ENCODE measurements at places on chromosomes 5 and 9.
A peak's percentile ranks its signal among the peaks of the same experiment; 100 is the strongest.

DNA sequence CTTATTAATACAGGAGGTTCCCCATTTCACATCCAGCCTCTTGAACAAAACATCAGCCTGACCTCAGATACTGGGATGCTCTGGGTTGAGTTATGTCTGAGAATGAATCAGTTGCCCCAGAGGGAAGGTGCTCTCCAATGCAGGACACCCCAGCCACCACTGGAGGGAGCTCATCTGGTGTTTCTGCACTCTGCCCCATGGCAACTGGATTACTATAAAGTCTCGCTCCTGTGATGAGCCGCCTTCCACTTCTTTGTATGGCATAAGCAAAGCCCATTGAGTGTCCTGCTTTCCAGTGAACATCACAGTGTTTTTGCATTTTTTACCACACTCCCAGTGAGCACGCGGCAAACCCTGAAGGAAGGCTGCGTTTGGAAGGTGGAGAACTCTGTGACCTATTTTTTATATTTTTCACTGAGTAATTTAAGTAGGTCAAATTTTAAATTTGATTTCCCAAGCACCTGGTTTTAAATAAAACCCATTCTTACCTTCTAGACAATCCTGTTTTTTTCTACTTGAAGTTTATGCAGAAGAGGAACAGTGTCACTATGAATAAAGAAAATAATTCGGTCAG is 176.9 kb upstream of the WWC1 start:
- DNase-seq: no peak

- DNase-seq: no peak
Measured at GRCh38 chr9:105531530-105531929, 26.4 kb upstream of the FKTN start.

DNA sequence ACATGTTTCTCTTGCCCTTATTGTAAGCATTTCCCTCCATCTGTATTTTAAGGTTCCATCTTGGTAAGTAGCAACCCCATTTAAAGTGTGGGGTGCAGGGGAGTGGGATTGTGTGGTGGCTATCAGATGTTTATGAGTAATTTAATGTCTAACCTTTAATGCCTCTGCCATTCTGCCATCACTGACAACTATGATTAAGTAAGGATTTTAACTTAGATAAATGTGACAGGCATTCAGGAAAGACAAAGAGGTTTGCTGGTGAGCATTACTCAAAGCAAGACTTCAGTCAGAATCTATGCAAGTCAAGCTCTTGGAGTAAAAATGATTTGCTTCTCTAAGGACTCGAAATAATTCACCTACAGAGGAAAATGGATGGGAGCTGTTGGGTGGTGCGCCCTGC is 143.0 kb downstream of the NXNL2 start:
- DNase-seq: no peak

- no peak for DNase-seq
Measured at GRCh38 chr9:16769291-16769690, 101.2 kb downstream of the BNC2 start.

DNA sequence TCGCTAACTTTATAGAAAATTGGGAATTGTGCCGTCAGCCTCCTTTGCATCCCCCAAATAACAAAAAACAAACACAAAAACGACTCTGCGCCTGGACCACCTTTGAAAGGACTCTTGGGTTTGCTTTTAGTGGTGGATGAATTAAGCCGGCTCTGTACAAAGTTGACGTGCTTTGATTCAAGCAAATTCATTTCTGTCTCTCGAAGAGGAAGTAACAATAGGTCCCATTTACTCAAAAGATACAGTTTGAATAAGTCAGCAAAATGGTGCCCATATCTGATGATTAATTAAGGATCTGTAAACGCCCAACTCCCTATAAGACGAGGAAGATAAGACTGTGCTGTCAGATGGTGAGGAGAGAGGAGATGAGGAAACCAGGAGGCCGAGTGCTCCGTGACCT is 67.8 kb downstream of the AK8 start:
- DNase-seq: no peak

- DNase-seq: no peak
Measured at GRCh38 chr9:120929229-120929791, 2.7 kb upstream of the TRAF1 start.

GRCh38 chr5:68519143-68519542 is 303.6 kb downstream of the PIK3R1 start:
- DNase-seq: no peak

- no peak for DNase-seq
Measured at GRCh38 chr5:34742061-34742460, 85.9 kb downstream of the RAI14 start.

GRCh38 chr5:56143373-56143714 is 89.8 kb downstream of the ANKRD55 start:
- DNase-seq: no peak

DNA sequence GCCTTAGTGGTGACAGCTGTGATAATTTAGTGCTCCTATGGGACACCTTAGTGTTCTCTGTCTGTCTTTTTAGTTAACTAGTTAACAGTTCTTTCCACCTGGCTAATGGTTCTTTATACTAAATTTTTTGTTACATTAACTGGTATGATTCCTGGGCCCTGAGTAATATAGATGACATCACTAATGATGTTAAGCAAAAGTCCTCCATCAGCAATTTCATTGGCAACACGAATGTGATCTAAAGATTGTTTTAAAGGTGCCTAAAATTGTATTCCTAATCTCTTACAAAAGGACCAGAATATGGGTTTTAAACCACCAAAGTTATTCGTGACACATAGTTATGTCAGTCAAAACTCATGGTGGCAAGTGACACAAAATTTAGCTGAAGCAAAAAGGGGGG is 235.3 kb downstream of the TENT4A start:
- no peak for DNase-seq

DNA sequence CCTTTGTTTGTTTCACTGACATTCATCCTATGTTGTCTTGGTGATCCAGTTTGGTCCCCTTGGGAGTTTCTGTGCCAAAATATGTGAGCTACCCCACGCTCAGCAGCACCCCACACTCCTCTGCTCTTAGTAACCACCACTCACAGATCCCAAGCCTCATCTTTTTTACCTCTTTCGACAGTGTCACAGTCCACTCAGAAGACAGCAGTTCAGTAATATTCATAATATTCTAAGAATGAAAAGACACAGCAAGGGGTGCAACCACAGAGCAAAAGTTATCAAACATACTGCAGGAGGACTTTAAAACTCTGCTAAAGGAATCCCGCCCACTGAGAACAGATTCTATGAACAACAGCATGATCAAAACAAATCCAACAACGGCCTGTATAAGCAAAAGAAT is 28.2 kb downstream of the RNF130 start:
- DNase-seq: no peak

- no peak for DNase-seq
Measured at GRCh38 chr5:138843316-138844124, 31.6 kb downstream of the LRRTM2 start.

- no peak for DNase-seq
Measured at GRCh38 chr5:147796556-147797308, 14.2 kb upstream of the JAKMIP2 start.

DNA sequence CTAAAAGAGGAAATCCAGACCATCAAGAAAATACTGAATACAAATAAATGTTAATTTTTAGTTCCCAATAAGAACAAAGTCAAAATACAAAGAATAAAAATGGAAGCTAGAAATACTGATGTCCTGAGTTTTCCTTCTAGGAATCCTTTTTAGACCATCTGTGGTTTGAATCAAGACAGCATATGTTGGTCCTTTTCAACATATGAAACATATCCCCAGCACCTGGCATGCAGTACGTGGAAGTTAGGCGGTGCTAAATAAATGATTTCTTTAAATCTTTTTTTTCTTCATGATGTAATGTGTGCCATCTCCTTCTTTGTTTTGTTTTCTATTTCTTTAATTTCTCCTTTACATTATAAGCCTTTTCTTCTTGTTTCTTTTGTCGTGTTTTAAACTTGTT is 34.0 kb downstream of the KIAA1958 start:
- no peak for DNase-seq

DNA sequence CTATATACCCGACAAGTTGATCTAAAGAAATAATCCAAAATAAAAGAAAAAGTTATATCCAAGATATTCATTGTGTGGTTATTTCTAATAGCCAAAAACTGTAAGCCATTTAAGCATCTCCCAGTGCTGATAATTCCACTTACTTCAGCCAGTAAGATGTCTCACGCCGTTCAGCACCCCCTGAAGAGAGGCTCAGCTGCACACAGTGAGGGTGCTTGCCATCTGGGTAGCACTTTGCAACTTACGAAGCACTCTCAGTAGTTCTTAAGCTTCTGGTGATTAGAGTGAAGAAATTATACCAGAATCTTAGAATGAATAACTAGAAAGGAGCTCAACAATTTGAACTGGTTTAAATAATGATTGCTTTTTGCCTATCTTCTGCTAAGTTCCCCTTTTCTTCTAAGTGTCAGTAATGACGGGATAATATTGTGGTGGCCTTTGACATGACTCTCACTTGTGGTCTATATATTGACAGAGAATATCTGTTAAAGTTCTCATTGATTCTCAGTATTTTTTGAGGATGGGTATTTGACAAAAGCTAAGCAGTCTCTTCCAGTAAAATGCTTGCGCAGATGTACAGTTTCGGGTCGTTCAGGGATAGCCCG is 26.2 kb upstream of the LTC4S start:
- DNase-seq: no peak

DNA sequence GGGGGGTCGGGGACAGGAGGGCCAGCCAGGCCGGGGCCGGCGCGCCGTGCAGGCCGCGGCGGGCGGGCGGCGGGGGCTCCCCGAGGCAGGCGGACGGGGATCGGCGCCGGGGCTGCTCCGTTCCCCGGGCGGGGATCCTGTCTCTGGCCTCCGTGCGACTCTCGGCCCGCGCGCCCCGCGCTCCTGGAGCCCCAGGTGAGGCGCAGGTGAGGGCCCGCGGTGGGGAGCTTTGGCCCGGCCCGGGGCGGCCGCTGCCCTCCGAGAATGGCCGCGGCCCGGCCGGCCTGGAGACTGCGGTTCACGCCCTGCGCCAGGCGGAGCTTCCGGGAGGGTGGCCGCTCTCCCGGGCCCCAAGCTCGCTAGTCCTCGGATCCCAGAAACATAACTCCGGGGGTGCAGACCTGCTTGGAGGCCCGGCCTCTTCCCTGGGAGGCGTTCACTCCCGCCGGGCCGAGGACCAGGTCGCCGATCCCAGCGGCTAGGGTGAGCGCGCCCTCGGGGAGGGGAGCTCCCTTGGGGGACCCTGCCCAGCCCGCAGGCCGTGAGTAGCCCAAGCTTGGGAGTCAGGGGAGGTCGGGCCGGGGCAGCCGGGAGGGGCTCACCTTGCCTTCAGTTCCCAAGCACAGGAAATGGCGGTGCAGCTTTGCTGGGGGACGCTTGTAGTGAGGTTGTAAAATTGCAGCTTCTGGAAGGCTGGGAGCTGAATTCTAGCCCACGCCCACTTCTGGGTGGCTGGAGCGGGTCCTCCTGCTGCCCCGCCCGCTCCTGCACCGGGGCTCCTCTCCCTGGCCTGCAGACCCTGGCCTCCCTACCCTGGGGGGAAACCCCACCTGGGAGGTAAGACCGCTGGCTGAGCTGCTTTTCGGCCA is 723 bp downstream of the PPP1R26 start:
- peak; percentile 69 for DNase-seq

DNA sequence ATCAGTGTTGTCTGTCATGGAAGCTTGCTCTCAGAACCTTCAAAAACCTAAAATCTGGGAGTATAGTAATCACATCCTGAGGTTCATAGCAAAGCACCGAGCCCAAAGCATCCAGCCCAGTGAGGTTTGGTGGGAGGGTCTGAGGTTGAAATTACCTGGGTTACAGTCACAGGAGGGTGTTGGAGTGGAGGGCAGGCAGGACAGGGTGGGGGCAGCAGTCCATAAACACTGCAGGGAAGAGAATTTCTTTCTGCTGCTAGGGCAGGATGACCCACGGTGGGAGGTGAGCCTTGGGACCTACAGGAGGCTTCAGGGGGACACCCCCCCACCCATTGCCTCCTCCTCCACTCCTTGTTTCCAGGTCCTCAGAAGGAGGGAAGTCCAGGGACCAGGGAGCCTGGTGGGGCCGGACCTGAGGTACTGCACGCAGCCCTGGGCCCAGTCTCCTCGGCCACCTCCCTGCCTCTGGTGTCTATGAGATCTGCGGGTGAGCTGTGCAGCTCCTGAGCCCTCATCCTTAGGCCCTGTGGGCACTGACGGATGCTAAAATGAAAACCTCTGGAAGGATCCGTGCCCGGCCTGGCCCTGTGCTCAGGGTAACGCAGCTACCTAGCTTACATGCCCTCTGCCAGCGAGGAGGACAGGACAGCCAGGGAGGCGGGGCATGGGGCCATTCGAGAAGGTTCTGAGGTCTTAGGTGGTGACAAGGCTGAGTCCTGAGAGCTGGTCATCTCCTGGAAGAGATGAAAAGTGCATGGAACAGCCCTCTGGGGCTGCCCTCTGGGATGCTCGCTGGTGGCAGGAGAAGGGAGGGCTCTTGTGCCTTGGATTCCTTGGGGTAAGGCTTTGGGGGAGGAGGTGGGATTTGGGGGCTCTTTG is 1.8 kb upstream of the ADCY2 start:
- no peak for DNase-seq

DNA sequence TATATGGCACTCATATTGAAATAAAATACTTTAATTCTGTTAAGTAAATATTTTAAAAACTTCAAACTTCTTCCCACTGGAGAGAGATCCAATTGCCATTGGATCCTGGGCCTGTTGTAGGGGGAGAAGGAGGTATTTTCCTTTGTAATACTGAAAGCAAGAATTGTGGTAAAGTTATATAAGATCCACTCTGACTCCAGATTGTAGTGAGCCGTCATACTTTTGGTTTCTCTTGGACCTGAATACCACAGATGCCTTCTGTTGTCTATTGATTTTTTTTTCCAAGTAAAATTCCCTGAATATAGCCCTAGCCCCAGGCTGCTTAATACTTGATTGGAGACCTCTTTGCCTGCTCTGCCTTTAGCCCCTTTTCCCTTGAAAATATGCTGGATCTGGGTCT is 86.9 kb downstream of the ATG10 start:
- DNase-seq: no peak

DNA sequence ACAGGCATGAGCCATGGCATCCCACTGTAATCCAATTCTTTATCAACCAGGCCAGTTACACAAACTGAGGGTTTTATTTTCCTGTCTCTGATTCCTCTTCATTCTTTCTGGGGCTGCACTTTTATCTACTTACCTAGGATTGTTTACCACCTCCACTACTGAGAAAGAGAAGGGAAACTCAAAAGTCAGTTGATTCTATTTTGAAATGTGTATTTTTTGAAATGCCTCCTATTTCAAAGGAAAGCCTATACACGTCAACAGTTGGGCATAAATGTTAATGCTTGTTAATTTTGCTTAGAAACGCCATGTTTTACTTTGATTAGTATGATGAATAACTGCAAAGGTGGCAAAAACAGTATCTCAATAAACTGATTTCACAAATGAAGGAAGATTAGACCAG is 92.5 kb downstream of the MLLT3 start:
- no peak for DNase-seq

All from heart left ventricle (tissue), 16 donors.